ENCODE measurements at places on chromosomes 13 and 19.

DNA sequence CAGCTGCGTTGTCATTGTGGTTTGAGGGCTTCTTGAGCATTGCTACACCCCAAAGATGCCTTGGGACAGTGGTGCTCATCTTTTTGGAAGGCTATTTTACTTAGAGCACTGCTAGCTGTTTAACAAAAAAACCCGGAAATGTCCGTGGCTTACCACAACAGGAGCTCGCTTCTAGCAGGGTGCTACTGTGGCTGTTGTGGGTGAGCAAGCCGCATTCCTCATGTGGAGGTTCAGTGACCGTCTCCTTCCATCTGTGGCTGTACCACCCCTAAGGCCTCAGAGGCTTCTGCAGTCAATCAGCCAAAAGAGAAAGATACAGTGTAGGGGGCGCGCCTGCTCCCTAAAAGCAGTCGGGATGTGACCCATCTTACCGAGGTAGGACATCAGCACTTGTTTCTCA lies 1004.2 kb downstream of the UQCRFS1 start:
- no peak for DNase-seq

GRCh38 chr19:35734889-35735288 lies 7.4 kb downstream of the IGFLR1 start:
- no peak for DNase-seq

DNA sequence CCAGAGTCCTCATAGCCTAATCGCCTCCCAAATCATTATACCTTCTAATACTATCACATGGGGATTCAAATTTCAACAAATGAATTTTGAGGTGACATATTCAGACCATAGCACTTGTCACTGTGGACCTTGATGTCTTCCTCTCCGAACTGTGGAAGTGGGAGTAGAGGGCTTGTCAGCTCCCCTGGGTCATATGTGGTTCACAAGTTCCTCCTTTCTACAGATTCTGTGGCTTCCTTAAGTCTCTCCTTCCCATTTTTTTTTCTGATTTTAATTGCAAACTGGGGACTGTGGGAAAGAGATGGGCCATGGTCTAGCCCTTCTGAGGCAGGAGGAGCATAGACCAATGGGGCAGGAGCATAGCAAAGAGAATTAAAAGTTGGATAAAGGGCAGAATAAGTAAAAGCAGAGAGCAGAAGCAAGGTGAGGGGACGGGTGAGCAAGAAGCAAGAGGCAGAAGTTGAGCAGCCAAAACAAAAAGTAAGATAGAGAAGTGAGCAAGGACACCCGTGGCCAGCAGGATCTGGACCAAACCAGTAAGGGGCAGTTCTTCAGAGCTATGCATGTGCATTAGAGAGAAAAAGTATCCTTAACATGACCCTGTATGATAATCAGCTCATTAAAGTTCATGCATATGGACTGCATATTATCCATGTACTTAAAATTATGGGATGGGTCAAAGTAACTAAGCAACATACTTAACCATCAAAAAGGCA lies 2.6 kb upstream of the SIGLEC7 start:
- no peak for DNase-seq

- DNase-seq: no peak
Measured at GRCh38 chr13:20350819-20351218, 118.7 kb upstream of the GJB6 start.

DNA sequence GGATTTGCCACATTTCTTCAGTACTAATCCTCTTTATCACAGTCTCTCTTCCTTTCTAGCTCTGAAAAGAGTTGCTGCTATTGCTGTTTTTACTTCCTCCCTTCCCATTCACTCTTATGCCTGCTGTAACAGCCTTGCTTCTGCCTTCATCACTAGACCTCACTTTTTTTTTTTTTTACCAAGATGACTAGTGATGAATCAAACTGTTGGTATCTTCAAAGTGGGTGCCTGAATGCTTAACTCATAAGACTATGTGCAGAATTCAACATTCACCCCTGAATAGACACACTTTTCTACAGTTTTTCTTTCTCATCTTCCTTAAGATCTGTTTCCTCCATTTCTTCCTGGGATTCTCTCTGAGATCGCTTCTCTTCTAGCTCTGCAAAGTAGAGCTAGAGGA lies 217.2 kb upstream of the HTR2A start:
- DNase-seq: no peak

Measured in NCI-H2081 (cell line).